ENCODE measurements at places on chromosomes 5 and 9. TPM values are rescaled to one million over a fixed set of nuclear protein-coding genes. Genes with fewer than 3 reads are reported as not detected.

DNA sequence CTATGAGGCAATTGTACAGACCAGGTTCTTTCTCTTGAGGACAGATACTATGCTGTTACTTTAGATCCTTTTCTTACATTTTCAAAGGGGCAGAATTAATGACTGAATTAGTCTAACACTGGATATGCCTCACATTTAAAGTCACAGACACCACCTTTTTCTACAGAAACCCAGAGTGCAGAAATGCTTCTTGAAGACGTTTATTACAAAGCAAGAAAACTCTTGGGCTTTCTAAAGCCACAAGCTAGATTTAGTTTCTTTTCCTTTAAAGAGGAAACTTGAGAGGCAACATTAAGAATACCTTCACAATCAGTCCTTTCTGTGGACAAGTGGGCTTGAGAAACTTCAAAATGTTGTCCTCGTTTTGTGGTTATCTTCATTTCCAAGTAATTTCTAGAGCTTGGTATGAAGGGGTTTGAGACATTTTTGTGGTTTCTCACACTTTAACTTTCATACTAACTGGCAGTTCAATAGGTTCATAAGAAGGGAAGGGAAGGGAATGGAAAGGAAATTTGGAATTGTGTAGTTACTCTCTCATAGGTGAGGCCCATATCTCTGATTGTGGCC lies 527.4 kb downstream of the RASEF start:
- no peak for DNase-seq

DNA sequence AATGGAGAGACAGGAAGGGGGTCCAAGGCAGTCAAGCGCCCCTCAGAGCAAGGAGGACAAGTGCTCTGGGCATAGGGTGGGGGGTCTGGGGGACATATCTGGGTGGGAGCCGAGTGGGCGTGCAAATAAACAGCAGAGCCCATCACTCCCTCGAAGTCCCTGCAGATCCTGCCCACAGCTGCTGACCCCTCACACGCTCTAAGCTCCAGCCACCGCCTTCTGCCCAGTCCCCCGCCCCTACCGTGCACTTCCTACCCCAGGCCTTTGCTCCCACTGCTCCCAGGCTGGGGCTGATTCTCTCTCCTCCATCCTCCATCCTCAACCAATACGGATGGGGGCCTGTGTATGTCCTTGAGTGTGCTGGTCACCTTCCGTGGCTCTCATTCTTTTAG lies 16.9 kb upstream of the ALDH1B1 start:
- DNase-seq, result no peak

DNA sequence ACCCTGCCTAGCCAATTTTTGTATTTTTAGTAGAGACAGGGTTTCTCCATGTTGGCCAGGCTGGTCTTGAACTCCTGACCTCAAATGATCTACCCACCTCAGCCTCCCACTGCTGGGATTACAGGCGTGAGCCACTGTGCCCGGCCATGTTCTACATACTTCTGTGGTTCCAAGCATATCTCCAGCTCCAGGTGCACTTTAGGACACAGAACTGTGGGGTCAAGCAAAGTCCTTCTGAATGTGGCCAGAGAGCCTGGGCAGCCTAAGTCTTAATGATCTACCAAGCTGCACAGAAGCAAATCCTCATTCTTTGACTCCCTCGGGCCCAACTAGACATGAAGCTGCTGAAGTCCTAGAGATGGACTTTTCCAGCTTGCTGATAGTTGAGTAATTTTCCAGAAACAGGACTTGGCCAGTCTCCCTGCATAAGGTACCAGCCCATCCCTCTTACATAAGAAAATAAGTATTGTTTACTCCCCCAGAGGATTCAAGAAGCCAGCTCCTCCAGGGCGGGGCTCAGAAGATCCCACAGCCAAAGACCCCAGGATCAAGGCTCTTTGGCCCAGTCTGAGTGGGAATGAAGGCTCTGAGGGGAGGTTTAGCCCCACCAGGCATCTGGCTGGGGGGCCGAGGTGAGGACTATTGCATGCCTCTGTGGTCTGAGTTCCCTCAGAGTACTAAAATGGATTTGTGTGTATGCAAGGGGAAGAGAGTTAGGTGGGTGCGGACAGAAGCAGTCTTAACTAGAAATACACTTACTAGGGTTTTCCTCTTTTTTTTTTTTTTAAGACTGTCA lies 8.7 kb downstream of the CLTB start:
- DNase-seq, result no peak

DNA sequence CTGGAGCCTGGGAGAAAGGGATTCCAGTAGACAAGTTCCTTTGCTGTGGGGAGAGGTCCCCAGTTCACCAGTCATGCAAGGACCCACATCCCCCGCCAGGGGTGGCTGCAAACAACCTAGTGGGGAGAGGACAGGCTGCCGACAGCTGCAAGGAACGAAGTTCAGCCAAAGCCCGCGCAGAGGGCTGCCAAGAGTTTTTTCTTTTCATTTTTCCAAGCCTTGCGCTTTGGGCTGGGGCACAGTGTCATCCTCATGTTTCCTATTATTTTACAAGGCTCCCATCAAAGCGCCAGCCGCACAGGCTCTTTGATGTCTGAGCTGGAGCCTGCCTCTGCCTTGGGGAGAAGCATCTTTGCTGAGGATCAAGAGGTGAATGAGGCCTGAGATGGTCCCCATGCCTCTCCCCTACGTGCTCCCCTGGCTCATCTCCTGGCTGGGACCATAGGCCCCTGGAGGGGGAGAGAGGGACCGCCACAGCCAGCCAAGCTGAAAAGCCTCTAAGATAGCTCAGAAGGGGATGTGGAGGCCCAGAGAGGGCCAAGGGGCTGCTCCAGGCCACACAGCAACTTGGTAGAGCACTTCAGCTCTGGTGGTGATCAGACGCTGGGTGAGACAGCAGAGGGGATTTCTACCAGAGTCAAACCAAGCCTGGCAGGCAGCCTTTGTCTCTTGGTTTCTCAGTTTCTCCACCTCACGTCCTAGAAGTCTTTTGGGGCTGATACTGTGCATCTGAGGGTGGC lies 50.4 kb upstream of the SYNPO start:
- DNase-seq, result no peak

DNA sequence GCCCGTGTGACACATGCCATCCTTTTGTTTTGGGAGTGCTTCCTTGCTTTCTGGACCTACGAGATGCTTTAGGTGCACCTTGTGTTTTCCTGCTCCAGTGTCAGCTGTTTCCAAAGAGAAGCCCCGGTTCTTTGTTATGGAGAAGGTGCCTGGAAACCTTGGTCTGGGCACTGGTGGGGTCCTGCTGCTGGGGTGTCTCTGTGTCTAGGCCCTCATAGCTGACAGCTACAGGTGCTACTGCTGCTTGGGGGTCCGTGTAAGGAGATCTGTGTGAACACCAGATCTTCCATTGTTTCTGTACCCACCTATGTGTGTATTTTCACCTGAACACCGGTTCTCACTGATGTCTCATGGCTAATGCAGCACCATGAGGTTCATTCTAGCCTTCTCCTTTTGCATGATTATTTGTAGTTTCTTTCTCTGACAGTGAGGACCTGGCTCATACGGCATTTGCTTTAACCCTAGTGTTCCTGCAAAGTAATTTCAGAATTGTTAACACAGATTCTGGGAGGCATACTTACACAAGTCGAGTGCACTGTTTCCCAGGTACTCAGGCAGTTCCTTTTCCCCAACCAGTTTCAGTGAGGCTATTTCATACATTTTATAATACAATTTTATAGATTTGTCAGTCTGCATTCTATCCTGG lies 13.2 kb upstream of the FAM120AOS start:
- no peak for DNase-seq

- DNase-seq, result no peak
Observed at GRCh38 chr9:38289236-38289865, 103.2 kb upstream of the ALDH1B1 start.

- DNase-seq, result no peak
Observed at GRCh38 chr5:14435481-14435880, 146.1 kb upstream of the OTULINL start.

Gene ECM2
- not detected for total RNA-seq

Gene HAPLN1
- total RNA-seq, result not detected

Gene CAMSAP1
- total RNA-seq, result 70.4 TPM

Gene DOCK8
- 3.8 TPM for total RNA-seq

Gene PCDHGB4
- 6.4 TPM for total RNA-seq

Gene TEX48
- total RNA-seq, result not detected
